ENCODE measurements at places on chromosomes 6 and 20.

GRCh38 chr6:3403238-3404173 lies 53.3 kb downstream of the SLC22A23 start:
- DNase-seq = no peak

GRCh38 chr6:48057601-48058000 lies 53.4 kb downstream of the PTCHD4 start:
- no peak for DNase-seq

DNA sequence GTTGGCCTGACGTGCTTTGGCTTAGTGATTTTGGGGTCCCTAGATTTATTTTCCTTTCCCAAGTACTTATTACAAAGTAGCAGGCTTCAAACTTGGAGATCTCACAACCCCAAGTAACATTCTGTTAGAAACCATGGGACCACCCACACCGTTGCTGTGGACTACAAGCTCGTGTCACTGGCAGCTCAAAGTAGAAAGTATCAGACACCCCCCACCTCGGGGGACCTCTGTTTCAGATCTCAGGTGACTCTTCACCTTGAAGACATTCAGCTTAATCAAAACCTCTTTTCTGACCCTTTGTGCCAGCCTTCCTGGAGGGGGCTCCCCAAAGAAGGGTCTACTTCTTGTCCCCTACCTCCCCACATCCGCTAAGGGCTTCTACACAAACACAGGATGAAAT lies 15.7 kb upstream of the MYT1 start:
- no peak for DNase-seq

DNA sequence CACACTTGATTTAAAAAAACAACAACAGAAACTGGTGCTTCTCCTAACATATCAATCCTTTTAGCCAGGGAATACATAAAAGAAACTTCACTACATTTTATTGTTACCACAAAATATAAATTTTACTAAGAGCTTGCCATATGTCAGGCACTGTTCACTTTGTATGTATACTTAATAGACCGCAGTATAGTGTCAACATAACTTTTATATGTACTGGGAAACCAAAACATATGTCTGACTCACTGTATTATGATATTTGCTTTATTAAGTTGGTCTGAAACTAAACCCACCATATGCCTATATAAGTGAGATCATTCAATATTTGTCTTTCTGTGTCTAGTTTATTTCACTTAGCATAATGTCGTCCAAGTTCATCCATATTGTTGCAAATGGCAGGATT lies 108.4 kb downstream of the KLHL32 start:
- no peak for DNase-seq

GRCh38 chr6:23175391-23175790 lies 606.0 kb downstream of the HDGFL1 start:
- DNase-seq = no peak

DNA sequence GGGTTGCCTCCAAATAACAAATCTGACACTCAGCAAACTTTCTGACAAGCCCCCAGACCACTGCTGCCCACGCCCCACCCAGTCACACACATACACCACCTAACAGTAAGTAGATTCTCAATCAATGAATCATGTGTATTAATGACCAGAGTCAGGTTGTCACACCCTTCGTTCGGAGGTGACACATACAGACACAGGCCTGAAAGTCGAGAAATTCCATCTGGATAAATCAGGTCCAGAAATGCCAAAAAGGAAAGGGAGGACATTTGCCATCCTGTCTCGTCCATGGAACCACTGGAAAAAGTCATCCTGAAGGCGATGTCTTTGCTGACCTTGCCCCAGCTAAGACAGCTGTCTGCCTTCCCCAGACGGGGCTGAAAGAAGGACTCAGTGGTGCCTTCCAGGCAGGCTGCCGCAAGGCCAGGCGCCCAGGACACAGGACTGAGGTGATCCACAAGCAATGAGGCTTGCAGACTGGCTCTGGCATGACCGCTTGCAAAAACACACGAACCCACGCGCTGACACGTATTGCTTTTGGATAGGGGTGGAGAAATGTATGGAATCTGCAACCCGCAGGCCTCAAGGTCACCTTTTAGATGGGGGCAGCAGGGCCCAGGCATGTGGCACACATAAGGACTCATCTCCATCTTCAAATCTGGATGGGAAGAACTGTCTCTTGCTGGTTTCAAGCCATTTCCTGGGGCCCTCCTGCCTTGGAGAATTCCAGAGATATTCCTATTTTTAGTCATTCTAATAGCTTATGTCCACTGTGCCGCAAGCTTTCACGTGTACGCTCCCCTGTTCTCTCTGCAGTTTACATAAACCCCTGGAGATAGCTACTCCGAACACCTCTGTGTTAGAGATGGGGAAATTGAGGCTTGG lies 9.0 kb downstream of the NFATC2 start:
- no peak for DNase-seq

Measured in dorsolateral prefrontal cortex (tissue), 122 donors.